Stomach (tissue), 19 donors: ENCODE measurements at places on chromosomes 4 and X. TPM values are rescaled to one million over a fixed set of nuclear protein-coding genes. Genes with fewer than 3 reads are reported as not detected.

GRCh38 chr4:16439768-16440167, 213.5 kb upstream of the TAPT1 start:
- no peaks in the 10 kb centered on the region for H3K36me3 ChIP-seq
- H3K4me3 ChIP-seq: no peak overlapping the region
- H3K4me1 ChIP-seq: no peaks in the 10 kb centered on the region
- H3K27ac ChIP-seq: no peak overlapping the region

DNA sequence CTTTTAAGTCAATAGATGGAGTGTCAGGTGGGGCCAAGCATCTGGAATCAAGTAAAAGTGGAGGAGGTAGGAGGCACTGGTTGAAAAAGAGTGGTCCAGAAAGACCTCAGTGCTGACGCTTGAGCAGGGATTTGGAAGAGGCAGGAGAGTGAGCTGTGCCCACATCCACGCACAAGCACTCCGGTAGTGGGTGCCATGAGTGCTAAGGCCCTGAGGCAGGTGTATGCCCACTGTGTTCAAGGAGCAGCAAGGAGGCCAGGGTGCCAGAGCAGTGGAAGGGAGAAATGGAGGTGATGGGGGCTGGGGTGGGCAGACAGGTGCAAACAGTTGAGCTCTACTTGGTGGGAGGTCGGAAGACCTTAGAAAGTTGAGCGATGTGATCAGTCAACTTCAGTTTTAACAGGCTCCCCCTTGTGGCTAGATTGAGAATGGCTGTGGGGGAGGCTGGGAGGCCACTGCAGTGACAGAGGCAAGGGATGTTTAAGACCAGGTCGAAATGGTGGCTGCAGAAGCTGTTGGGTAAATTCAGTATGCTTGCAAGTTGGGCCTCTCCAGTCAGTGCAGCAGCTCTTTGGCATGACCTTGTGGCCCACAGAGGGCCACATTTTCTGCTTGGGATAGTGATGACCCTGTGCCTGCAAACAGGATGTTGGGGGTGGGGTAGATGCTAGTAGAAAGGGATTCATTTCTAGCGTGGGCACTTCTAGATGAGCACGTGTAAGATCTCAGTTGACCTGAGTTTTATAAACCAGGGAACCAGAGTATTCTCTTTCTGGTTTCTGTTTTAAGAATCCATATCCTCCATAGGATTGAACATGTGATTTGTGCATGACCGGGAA, 12.7 kb downstream of the TKTL1 start:
- DNase-seq: peak; percentile 70
- no peaks in the 10 kb centered on the region for H3K27me3 ChIP-seq
- no peaks in the 10 kb centered on the region for H3K36me3 ChIP-seq

- no peaks in the 10 kb centered on the region for H3K27me3 ChIP-seq
- peaks cover 6% of the 10 kb centered on the region for H3K4me1 ChIP-seq
- no peak for DNase-seq
- H3K27ac ChIP-seq: peak overlapping the region; percentile 53
These were observed 30.2 kb downstream of the RBBP7 start for GRCh38 chrX:16839852-16840460.

- no peak for DNase-seq
- no peaks in the 10 kb centered on the region for H3K27me3 ChIP-seq
- no peak overlapping the region for H3K4me3 ChIP-seq
- H3K27ac ChIP-seq: no peak overlapping the region
- H3K36me3 ChIP-seq: no peaks in the 10 kb centered on the region
These were observed 803.6 kb downstream of the GLUD2 start for GRCh38 chrX:121851033-121851432.

GRCh38 chr4:30946288-30946687, 226.1 kb downstream of the PCDH7 start:
- H3K27ac ChIP-seq: peak overlapping the region; percentile 76
- H3K4me3 ChIP-seq: no peak overlapping the region
- no peak for DNase-seq
- no peaks in the 10 kb centered on the region for H3K36me3 ChIP-seq
- peaks cover 31% of the 10 kb centered on the region for H3K4me1 ChIP-seq

- no peak for DNase-seq
- H3K27ac ChIP-seq: no peak overlapping the region
- H3K36me3 ChIP-seq: no peaks in the 10 kb centered on the region
- H3K4me3 ChIP-seq: no peak overlapping the region
These were observed 345.4 kb downstream of the PPP1R2C start for GRCh38 chrX:42432552-42432951.

- no peaks in the 10 kb centered on the region for H3K27me3 ChIP-seq
- no peak overlapping the region for H3K4me3 ChIP-seq
- H3K27ac ChIP-seq: no peak overlapping the region
- DNase-seq: no peak
- H3K4me1 ChIP-seq: peaks cover 13% of the 10 kb centered on the region
These were observed 23.5 kb downstream of the USP46 start for GRCh38 chr4:52635560-52635959.

GRCh38 chr4:54487491-54487890, 170.3 kb upstream of the KIT start:
- no peaks in the 10 kb centered on the region for H3K36me3 ChIP-seq
- H3K4me3 ChIP-seq: no peak overlapping the region
- no peak for DNase-seq
- no peak overlapping the region for H3K27ac ChIP-seq
- H3K27me3 ChIP-seq: no peaks in the 10 kb centered on the region

- H3K27ac ChIP-seq: no peak overlapping the region
- no peaks in the 10 kb centered on the region for H3K36me3 ChIP-seq
- no peak overlapping the region for H3K4me3 ChIP-seq
- H3K27me3 ChIP-seq: no peaks in the 10 kb centered on the region
These were observed 51.7 kb downstream of the RAB28 start for GRCh38 chr4:13432453-13432852.

PDE5A gene
- polyA plus RNA-seq: 6.2 TPM

NSG1 gene
- polyA plus RNA-seq: 4.1 TPM

GJB1 gene
- 6.6 TPM for polyA plus RNA-seq

PABPC4L gene
- 0.35 TPM for polyA plus RNA-seq

ASMT gene
- 0.43 TPM for polyA plus RNA-seq

MAGEA12 gene
- not detected for polyA plus RNA-seq

CT45A3 gene
- not detected for polyA plus RNA-seq
